Activated CD8-positive, alpha-beta T cell treated with anti-CD3 and anti-CD28 coated beads, Interleukin-2, amount 10 ng/mL, durations not matched to agents 7 days and 5 days (primary cell): ENCODE measurements at places on chromosomes 5 and 9. TPM values are rescaled to one million over a fixed set of nuclear protein-coding genes. Genes with fewer than 3 reads are reported as not detected.
A peak's percentile ranks its signal among the peaks of the same experiment; 100 is the strongest.

The PCDHAC2 gene
- not detected for total RNA-seq

The CACFD1 gene
- total RNA-seq: 2.4 TPM

The CCL19 gene
- not detected for total RNA-seq

The BHMT2 gene
- total RNA-seq: not detected

The DNAH5 gene
- not detected for total RNA-seq

The ZNF454 gene
- total RNA-seq: not detected

The ZNF354C gene
- 7.5 TPM for total RNA-seq

The KCTD16 gene
- total RNA-seq: not detected

DNA sequence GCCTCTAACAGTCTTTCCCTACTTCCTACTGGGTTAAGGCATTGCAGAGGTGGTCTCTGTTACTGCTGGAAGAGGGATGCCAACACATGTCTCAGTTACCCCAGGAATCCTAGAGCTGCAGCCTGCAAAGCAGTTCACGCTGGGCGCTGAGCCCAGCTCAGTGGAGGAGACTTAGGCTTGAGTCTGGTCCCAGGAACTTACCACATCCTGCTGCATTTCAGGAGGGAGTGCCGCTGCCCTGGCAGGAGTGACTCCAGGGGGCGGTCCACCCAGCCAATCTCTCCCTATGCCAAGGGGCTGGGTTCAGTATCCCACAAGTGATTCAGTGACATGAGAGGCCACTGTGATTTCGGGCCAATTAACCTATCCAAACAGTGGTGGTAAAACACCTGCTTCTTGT, 7.6 kb downstream of the TTC16 start:
- H3K4me3 ChIP-seq: no peak overlapping the region
- no peak overlapping the region for H3K27ac ChIP-seq
- no peak for DNase-seq
- H3K27me3 ChIP-seq: no peaks in the 10 kb centered on the region
- H3K4me1 ChIP-seq: peaks cover 26% of the 10 kb centered on the region

- H3K36me3 ChIP-seq: no peaks in the 10 kb centered on the region
- H3K27me3 ChIP-seq: no peaks in the 10 kb centered on the region
These were observed 1403.4 kb upstream of the C9orf72 start for GRCh38 chr9:28976684-28977083.

GRCh38 chr9:112120439-112120925, 54.6 kb downstream of the SUSD1 start:
- H3K36me3 ChIP-seq: peaks cover 23% of the 10 kb centered on the region
- no peak overlapping the region for H3K4me3 ChIP-seq
- no peaks in the 10 kb centered on the region for H3K27me3 ChIP-seq
- peak; percentile 6 for DNase-seq
- no peak overlapping the region for H3K27ac ChIP-seq

- DNase-seq: no peak
- H3K27me3 ChIP-seq: peaks cover 3% of the 10 kb centered on the region
- H3K4me3 ChIP-seq: no peak overlapping the region
- H3K36me3 ChIP-seq: no peaks in the 10 kb centered on the region
These were observed 268.7 kb upstream of the GAS1 start for GRCh38 chr9:87216036-87216435.

GRCh38 chr5:74212336-74212735, 428.2 kb downstream of the ENC1 start:
- H3K4me1 ChIP-seq: no peaks in the 10 kb centered on the region
- H3K27ac ChIP-seq: no peak overlapping the region

DNA sequence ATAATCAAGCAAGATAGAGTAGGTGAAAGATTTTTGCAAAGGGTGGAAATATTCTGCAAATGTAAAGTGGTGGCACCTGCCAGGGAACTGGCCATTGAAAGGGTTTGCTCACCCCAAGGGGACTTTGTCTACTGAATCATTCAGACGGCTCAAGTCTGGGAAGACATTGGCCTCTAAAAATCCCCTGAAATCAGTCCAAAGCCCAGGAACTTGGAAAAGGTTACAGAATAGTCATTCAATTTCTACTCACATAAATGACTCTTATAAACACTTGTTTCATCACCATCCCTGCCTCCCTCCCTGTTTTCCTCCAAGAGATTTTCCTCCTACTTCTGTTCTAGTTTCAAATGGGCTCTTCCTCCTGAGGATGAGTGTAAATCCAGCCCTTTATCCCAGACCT, 28.5 kb downstream of the ZNF366 start:
- no peak overlapping the region for H3K4me3 ChIP-seq
- no peaks in the 10 kb centered on the region for H3K36me3 ChIP-seq
- DNase-seq: no peak
- H3K4me1 ChIP-seq: no peaks in the 10 kb centered on the region
- peaks cover 14% of the 10 kb centered on the region for H3K27me3 ChIP-seq
- H3K27ac ChIP-seq: no peak overlapping the region

DNA sequence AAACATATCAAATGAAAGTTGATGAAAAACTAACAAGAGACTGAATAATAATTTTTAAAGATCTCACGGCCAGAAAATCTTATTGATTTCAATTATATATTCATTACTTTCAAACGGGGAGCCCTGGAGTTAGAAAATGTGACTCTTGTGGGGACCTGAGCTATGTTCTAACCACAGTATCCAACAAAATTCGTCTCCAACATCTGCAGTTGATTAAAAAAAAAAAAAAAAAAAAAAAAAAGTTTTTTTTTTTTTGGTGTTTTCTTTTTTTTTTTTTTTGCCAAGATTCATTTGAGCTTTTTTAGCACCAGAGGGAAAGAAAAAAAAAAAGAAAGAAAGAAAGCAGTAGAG, 144.3 kb upstream of the PIK3R1 start:
- H3K27ac ChIP-seq: no peak overlapping the region
- no peaks in the 10 kb centered on the region for H3K36me3 ChIP-seq
- no peaks in the 10 kb centered on the region for H3K27me3 ChIP-seq
- no peak overlapping the region for H3K4me3 ChIP-seq
- no peaks in the 10 kb centered on the region for H3K4me1 ChIP-seq
- DNase-seq: no peak

GRCh38 chr9:15377625-15378540, 44.8 kb upstream of the SNAPC3 start:
- DNase-seq: no peak
- H3K4me1 ChIP-seq: no peaks in the 10 kb centered on the region
- peaks cover 15% of the 10 kb centered on the region for H3K27me3 ChIP-seq
- H3K36me3 ChIP-seq: no peaks in the 10 kb centered on the region
- H3K27ac ChIP-seq: no peak overlapping the region

GRCh38 chr9:134592018-134592818, 49.4 kb upstream of the COL5A1 start:
- H3K4me3 ChIP-seq: no peak overlapping the region
- DNase-seq: no peak
- H3K27me3 ChIP-seq: no peaks in the 10 kb centered on the region
- no peaks in the 10 kb centered on the region for H3K4me1 ChIP-seq

- no peak overlapping the region for H3K27ac ChIP-seq
- H3K36me3 ChIP-seq: no peaks in the 10 kb centered on the region
- no peak for DNase-seq
- no peaks in the 10 kb centered on the region for H3K4me1 ChIP-seq
- H3K4me3 ChIP-seq: no peak overlapping the region
These were observed 108.6 kb upstream of the RAD23B start for GRCh38 chr9:107174441-107174840.

- no peak for DNase-seq
- no peak overlapping the region for H3K27ac ChIP-seq
- H3K36me3 ChIP-seq: no peaks in the 10 kb centered on the region
- peaks cover 14% of the 10 kb centered on the region for H3K4me1 ChIP-seq
These were observed 83.8 kb upstream of the RASA1 start for GRCh38 chr5:87183896-87184295.

GRCh38 chr5:168217497-168217896, 73.9 kb upstream of the WWC1 start:
- no peaks in the 10 kb centered on the region for H3K27me3 ChIP-seq
- H3K27ac ChIP-seq: no peak overlapping the region
- no peak overlapping the region for H3K4me3 ChIP-seq
- no peak for DNase-seq
- H3K4me1 ChIP-seq: no peaks in the 10 kb centered on the region
- no peaks in the 10 kb centered on the region for H3K36me3 ChIP-seq

GRCh38 chr5:90347462-90347861, 62.1 kb downstream of the CETN3 start:
- no peak overlapping the region for H3K4me3 ChIP-seq
- H3K36me3 ChIP-seq: no peaks in the 10 kb centered on the region
- DNase-seq: no peak
- H3K27ac ChIP-seq: no peak overlapping the region
- H3K27me3 ChIP-seq: no peaks in the 10 kb centered on the region

GRCh38 chr5:80191991-80192398, 63.9 kb downstream of the SERINC5 start:
- DNase-seq: peak; percentile 78
- H3K4me3 ChIP-seq: peak overlapping the region; percentile 64
- peaks cover 81% of the 10 kb centered on the region for H3K4me1 ChIP-seq
- H3K36me3 ChIP-seq: peaks cover 49% of the 10 kb centered on the region
- H3K27ac ChIP-seq: peak overlapping the region; percentile 94

DNA sequence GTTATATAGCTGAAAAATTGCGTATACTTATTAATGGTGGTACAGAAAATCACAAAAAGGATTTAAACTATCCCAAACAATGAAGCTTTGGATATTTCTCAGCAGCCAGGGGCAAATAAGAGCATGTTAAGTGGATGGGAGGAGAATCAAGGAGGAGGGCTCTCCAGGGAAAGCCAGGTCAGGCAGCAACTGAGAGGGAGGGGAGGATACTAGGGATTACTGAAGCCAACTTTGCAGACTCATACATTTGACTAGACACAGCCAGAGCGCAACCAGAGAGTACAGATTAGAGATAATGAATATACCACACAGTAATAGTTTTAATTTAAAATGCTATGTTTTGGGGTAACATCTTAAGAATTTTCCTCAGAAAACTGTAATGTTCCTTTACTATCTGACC, 360.2 kb downstream of the HCN1 start:
- DNase-seq: no peak
- no peaks in the 10 kb centered on the region for H3K4me1 ChIP-seq
- no peaks in the 10 kb centered on the region for H3K27me3 ChIP-seq
- no peak overlapping the region for H3K4me3 ChIP-seq
- H3K36me3 ChIP-seq: no peaks in the 10 kb centered on the region

DNA sequence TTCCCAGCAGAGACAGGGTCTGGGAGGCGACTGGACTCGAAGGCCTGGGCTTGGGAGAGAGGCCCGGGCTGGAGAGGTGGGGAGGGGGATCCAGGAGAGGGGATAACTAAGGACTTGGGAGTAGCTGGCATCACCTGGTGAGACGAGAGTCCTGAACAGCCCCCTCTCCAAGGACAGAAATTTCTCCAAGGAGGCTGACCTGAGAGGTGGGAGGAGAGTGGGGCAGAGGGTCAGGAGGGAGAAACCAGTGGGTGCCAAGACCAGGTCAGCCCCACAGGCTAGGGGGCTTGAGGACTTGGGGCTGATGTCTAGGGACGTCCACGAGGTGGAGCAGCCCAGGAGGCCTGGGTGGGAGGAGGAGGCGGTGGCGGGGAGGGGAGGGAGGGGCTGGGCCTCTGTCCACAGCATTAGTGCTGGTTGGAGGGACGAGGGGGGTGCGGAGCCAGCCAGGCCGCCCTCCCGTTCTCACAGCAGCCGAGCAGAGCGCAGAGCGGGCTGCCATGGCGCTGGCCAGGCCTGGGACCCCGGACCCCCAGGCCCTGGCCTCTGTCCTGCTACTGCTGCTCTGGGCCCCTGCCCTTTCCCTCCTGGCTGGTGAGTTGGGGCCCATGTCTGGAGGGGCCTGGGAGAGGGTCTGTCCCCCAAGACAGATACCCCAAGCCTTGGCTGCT, at the start of gene CRB2:
Gene CRB2 (plus strand): TSS at position 437 of the 671 bp plus-strand sequence. CDS start 64 bp downstream, at position 501.
- H3K27ac ChIP-seq: no peak within 1 kb of the TSS
- peaks cover 22% of the 10 kb centered on the region for H3K4me1 ChIP-seq
- no peak for DNase-seq
- peaks cover 3% of the 10 kb centered on the region for H3K27me3 ChIP-seq

GRCh38 chr9:19201899-19202891, 28.3 kb upstream of the DENND4C start:
- no peak overlapping the region for H3K27ac ChIP-seq
- H3K36me3 ChIP-seq: no peaks in the 10 kb centered on the region
- DNase-seq: no peak

DNA sequence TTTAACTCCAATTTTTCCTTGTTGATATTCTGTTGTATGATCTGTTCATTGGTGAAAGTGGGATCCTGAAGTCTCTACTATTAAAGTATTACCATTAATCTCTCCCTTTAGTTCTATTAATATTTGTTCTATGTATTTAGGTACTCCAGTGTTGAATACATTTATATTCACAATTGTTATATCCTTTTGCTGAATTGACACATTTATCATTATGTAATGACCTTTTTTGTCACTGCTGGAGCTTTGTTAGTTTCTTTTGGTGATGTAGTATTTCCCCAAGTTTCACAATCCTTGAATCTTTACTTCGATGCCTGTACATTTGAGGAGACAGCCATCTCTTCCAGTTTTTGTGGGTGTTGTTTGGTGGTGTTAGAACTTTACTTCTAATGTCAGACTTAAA, 53.7 kb upstream of the PPP3R2 start:
- peaks cover 2% of the 10 kb centered on the region for H3K27me3 ChIP-seq
- H3K36me3 ChIP-seq: no peaks in the 10 kb centered on the region
- no peaks in the 10 kb centered on the region for H3K4me1 ChIP-seq
- no peak overlapping the region for H3K4me3 ChIP-seq
- DNase-seq: no peak
- no peak overlapping the region for H3K27ac ChIP-seq

GRCh38 chr5:34929134-34929719, at the start of gene DNAJC21:
DNAJC21 (plus strand) TSS chr5:34929559; CDS start chr5:34929820, 261 bp downstream.
- H3K4me3 ChIP-seq: peak within 1 kb of the TSS; percentile 96
- no peaks in the 10 kb centered on the region for H3K27me3 ChIP-seq
- peak within 1 kb of the TSS; percentile 97 for H3K27ac ChIP-seq
- H3K4me1 ChIP-seq: peaks cover 35% of the 10 kb centered on the region
- DNase-seq: peak; percentile 97

DNA sequence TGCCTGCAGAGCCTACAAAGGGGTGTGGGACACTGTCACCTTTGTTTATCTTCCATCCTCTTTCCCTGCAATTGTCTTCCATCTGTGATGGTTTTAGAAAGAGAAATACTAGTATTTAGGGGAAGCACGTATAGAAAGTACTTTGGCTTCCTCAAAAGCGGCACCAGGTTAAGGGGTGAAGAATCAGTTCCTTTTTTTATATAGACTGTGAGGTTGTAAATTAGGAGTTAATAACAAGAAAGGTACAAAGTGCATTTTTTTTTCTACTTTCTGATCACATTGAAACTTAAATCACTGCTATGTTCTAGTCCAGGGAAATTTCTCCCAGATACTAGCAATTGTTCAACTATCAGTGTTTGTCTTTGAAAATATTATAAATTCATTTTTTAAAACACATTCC, 219.3 kb downstream of the CEMIP2 start:
- DNase-seq: no peak
- H3K36me3 ChIP-seq: no peaks in the 10 kb centered on the region
- H3K27me3 ChIP-seq: peaks cover 32% of the 10 kb centered on the region
- H3K27ac ChIP-seq: no peak overlapping the region
- no peaks in the 10 kb centered on the region for H3K4me1 ChIP-seq

- no peak overlapping the region for H3K4me3 ChIP-seq
- H3K27me3 ChIP-seq: no peaks in the 10 kb centered on the region
- H3K27ac ChIP-seq: no peak overlapping the region
- no peaks in the 10 kb centered on the region for H3K4me1 ChIP-seq
These were observed 275.0 kb downstream of the NR2F1-AS1 start for GRCh38 chr5:93305984-93306383.
